ENCODE measurements at places on chromosomes 1 and 21.

- no peak for DNase-seq
Measured at GRCh38 chr1:78385744-78386462, 104.9 kb upstream of the PTGFR start.

GRCh38 chr1:198374288-198374687, 166.2 kb downstream of the ATP6V1G3 start:
- DNase-seq: no peak

- no peak for DNase-seq
Measured at GRCh38 chr1:7899741-7900140, 40.9 kb downstream of the TNFRSF9 start.

DNA sequence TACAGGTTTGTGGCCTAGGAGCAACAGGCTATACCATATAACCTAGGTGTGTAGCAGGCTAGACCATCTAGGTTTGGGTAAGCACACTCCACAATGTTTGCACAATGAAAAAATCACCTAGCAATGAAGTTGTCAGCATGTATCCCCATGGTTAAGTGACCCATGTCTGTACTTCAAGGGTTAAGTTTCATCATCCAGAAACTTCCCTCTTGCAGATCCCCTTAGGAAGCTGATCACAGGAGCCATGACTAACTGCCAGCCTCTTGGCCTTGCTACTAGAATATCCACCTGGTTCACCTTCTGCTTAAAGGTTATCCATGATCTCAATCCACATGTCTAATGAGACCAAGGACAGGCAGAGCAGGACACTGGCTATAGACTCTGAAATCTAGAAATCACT, 3.5 kb upstream of the UBXN10 start:
- DNase-seq: no peak

GRCh38 chr1:40306296-40306695, 10.8 kb downstream of the COL9A2 start:
- no peak for DNase-seq

- no peak for DNase-seq
Measured at GRCh38 chr21:18951271-18952038, 547.9 kb upstream of the TMPRSS15 start.

DNA sequence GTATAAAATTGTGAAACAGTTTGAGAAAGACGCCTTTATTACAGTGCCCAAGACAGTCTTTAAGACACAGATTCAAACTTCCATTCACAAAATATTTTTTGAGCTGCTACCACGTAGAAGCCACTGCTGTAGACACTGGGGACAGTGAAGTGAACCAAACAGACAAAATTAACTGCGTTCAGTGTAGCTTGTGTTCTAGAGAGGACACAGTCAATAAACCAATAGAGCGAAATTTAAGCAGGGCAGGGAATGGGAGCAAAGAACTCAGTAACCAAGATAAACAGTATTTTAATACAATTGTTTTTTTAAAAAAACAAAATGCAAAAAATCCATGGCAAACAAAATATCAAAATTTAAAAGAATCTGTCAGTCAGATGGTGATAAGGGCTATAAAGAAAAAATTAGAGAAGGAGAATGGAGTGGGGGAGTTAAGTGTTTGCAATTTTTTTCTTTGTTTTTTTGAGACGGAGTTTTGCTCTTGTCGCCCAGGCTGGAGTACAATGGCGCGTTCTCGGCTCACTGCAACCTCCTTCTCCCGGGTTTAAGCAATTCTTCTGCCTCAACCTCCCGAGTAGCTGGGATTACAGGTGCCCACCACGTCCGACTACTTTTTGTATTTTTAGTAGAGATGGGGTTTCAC, 719 bp upstream of the PARS2 start:
- no peak for DNase-seq

Measured in activated naive CD8-positive, alpha-beta T cell treated with anti-CD3 and anti-CD28 coated beads, Interleukin-2, amount 50 U/mL, for 24 hours (primary cell).